ENCODE measurements at places on chromosomes 13 and 19.

- H3K27me3 ChIP-seq, result no peaks in the 10 kb centered on the region
- no peak overlapping the region for H3K4me3 ChIP-seq
- H3K4me1 ChIP-seq, result peaks cover 12% of the 10 kb centered on the region
Measured at GRCh38 chr19:32824916-32825608, 44.5 kb downstream of the SLC7A9 start.

DNA sequence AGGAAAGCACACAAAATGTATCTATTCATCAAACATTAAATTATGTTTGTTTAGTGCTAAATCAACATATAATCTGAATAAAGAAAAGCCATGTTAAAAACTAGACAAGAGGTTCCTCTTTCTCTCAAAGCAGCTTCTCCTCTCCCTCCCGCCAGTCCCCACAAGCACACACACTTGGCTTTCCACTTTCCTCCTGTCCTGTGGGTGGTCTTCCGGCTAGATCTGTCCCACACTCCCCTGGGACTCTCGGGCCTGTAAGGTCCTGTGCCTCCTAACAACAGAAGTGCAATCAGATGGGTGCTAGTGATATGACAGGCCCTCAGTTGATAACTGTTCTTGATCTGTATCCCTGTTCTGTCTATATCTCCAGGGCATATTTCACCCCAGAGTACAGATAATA lies 45.6 kb upstream of the RAP2A start:
- no peak overlapping the region for H3K27ac ChIP-seq
- no peak overlapping the region for H3K4me3 ChIP-seq
- no peak for DNase-seq

- no peaks in the 10 kb centered on the region for H3K27me3 ChIP-seq
Measured at GRCh38 chr19:38666663-38667511, 19.4 kb downstream of the ACTN4 start.

GRCh38 chr19:49468746-49469447 lies 5.1 kb upstream of the FLT3LG start:
- H3K36me3 ChIP-seq, result peaks cover 33% of the 10 kb centered on the region
- DNase-seq, result peak; percentile 93
- H3K4me1 ChIP-seq, result no peaks in the 10 kb centered on the region
- H3K4me3 ChIP-seq, result no peak overlapping the region
- no peak overlapping the region for H3K27ac ChIP-seq
- H3K27me3 ChIP-seq, result no peaks in the 10 kb centered on the region

GRCh38 chr13:98105929-98106336 lies 37.0 kb upstream of the FARP1 start:
- H3K4me1 ChIP-seq, result no peaks in the 10 kb centered on the region
- H3K4me3 ChIP-seq, result peak overlapping the region; percentile 4

GRCh38 chr19:51602189-51602854 lies 27.9 kb downstream of the SIGLEC5 start:
- H3K4me3 ChIP-seq, result no peak overlapping the region
- H3K4me1 ChIP-seq, result no peaks in the 10 kb centered on the region
- DNase-seq, result no peak
- no peak overlapping the region for H3K27ac ChIP-seq

GRCh38 chr13:35987572-35988513 lies 143.3 kb downstream of the DCLK1 start:
- H3K27me3 ChIP-seq, result no peaks in the 10 kb centered on the region
- no peaks in the 10 kb centered on the region for H3K36me3 ChIP-seq
- H3K4me3 ChIP-seq, result no peak overlapping the region
- peak; percentile 51 for DNase-seq
- no peak overlapping the region for H3K27ac ChIP-seq

GRCh38 chr13:111614613-111615012 lies 294.2 kb downstream of the TEX29 start:
- no peaks in the 10 kb centered on the region for H3K4me1 ChIP-seq
- no peak for DNase-seq
- H3K27ac ChIP-seq, result no peak overlapping the region
- no peak overlapping the region for H3K4me3 ChIP-seq
- no peaks in the 10 kb centered on the region for H3K27me3 ChIP-seq
- no peaks in the 10 kb centered on the region for H3K36me3 ChIP-seq

- H3K27ac ChIP-seq, result no peak overlapping the region
- H3K4me1 ChIP-seq, result no peaks in the 10 kb centered on the region
- no peaks in the 10 kb centered on the region for H3K36me3 ChIP-seq
Measured at GRCh38 chr19:13637664-13638063, 126.7 kb upstream of the MRI1 start.
